ENCODE measurements at places on chromosomes 6 and 20. TPM values are rescaled to one million over a fixed set of nuclear protein-coding genes. Genes with fewer than 3 reads are reported as not detected.

DNA sequence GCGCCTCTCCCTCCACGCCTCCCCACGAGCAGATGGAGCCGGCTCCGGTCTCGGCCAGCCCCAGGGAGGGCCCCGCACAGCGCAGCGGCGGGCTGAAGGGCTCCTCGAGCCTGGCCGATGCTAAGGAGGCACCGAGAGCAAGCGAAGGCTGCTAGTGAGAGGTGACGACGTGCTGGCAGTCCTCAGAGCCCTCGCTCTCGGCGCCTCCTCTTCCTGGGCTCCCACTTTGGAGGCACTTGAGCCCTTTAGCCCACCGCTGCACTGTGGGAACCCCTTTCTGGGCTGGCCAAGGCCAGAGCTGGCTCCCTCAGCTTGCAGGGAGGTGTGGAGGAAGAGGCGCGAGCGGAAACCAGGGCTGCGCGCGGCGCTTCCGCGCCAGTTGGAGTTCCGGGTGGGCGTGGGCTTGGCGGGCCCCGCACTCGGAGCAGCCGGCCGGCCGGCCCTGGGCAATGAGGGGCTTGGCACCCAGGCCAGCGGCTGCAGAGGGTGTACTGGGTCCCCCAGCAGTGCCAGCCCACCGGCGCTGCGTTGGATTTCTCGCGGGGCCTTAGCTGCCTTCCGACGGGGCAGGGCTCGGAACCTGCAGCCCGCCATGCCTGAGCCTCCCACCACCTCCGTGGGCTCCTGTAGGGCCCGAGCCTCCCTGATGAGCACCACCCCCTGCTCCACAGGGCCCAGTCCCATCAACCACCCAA lies 2.5 kb upstream of the TMEM14C start:
- peak; percentile 44 for DNase-seq
- H3K4me3 ChIP-seq, result peak overlapping the region; percentile 59
- no peaks in the 10 kb centered on the region for H3K36me3 ChIP-seq
- H3K4me1 ChIP-seq, result peaks cover 2% of the 10 kb centered on the region
- H3K27ac ChIP-seq, result peak overlapping the region; percentile 62
- peaks cover 2% of the 10 kb centered on the region for H3K27me3 ChIP-seq

DNA sequence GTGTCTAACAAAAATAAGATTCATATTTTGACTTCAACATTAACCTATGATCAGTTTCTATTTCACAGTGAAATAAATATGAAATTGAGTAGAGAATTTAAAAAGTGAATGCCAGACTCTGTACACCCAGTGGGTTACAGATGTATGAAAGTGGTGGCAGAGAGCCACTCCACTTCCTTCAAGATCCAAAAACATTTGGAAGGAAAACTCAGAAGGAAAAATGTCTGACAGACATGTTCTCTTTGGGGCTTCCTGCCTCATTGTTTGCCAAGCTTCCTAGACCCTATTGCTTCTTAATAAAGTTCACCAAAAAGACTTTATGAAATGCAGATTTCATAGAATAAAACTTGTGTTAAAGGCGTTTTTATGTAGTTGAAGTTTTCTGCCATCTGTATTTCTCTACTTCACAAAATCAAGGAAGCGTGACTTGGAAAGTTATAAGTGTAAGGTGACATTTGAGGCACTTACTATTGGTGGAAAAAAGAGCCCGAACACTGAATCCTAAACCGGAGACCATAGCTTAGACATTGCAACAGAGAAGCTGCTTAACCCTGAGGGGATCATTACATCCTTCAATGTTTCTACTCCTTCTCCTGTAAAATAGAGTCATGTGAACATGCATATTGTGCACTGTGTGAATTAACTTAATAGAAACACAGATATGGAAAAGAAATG lies 12.8 kb downstream of the HMGCLL1 start:
- no peaks in the 10 kb centered on the region for H3K36me3 ChIP-seq
- H3K4me3 ChIP-seq, result no peak overlapping the region
- H3K27me3 ChIP-seq, result no peaks in the 10 kb centered on the region
- H3K27ac ChIP-seq, result no peak overlapping the region
- no peak for DNase-seq

DNA sequence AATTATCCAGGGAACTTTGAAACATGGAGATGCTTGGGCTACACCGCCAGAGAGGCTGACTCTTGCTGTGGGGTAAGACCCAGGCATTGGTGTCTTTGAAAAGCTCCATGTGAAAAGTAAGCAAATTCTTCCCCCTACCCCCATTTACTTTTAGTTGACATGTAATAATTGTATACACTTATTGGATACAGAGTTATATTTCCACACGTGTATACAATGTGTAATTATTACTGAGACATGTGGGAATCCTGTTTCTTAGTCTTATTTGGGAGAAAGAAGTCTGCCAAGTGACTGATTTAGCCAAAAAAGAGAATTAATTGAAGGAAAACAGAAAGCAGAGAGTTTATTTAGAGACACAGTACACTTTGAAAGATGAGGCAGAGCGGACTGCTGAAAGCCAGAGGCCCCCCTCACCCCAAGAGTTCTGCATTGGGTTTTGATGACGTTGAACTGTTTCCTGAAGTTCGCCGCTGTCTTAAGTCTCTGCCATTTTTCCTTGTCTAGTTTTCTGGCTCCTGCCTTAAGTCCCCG lies 193.8 kb downstream of the PACRG start:
- no peak overlapping the region for H3K4me3 ChIP-seq
- H3K27ac ChIP-seq, result no peak overlapping the region
- H3K36me3 ChIP-seq, result no peaks in the 10 kb centered on the region
- no peaks in the 10 kb centered on the region for H3K27me3 ChIP-seq
- H3K4me1 ChIP-seq, result no peaks in the 10 kb centered on the region
- DNase-seq, result no peak

PRRT1 gene
- total RNA-seq, result 3.2 TPM

DNA sequence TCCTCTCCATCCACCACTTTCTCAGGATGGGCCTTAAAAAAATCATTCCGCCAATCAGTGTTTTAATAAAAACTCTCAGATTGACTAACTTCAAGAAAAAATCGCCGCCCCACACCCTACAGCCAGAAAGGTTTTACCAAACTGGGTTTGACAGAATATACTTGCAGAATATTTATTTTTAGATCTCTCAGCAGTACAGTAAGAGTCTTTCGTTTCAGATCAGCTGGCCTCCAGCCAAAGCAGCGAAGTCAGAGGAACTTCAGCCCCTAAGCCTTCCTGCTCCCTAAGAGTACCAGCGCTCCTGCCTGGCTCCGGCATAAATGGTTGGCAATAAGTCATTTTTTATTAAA lies 24.7 kb downstream of the TBC1D7 start:
- H3K36me3 ChIP-seq, result peaks cover 54% of the 10 kb centered on the region
- DNase-seq, result no peak
- H3K4me3 ChIP-seq, result no peak overlapping the region
- H3K4me1 ChIP-seq, result peaks cover 17% of the 10 kb centered on the region

GRCh38 chr20:10799735-10800134 lies 125.9 kb upstream of the JAG1 start:
- H3K36me3 ChIP-seq, result no peaks in the 10 kb centered on the region
- H3K4me3 ChIP-seq, result no peak overlapping the region
- DNase-seq, result no peak
- no peaks in the 10 kb centered on the region for H3K4me1 ChIP-seq
- no peak overlapping the region for H3K27ac ChIP-seq

Data from T-cell (primary cell).